ENCODE measurements at places on chromosomes 6 and 20.
A peak's percentile ranks its signal among the peaks of the same experiment; 100 is the strongest.

DNA sequence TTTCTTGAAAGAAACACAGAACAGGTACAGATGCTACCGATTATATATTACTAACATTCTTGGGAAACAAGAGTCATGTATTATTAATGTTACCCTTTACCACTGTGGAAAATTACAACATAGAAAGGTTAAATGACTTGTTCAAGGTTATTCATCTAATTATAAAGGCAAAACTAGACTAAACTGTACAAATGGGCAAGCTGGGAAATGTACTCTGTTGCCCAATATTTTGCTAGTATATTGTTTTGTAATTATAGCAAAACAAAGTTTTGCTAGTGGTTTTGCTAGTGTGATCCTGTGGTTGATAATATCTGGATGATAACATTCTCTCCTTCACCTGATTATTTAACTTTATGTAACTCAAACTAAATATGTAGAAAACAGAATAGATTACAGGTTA, 96.5 kb downstream of the TINAG start:
- DNase-seq = no peak

- DNase-seq = no peak
Observed at GRCh38 chr6:63188828-63189227, 22.4 kb upstream of the FKBP1C start.

GRCh38 chr20:44572551-44573500, 9.6 kb upstream of the PKIG start:
- no peak for DNase-seq

- DNase-seq = no peak
Observed at GRCh38 chr6:30360139-30360538, 15.2 kb downstream of the RPP21 start.

GRCh38 chr6:38320358-38320757, 319.4 kb downstream of the BTBD9 start:
- DNase-seq = no peak

GRCh38 chr20:4100679-4101078, 85.3 kb upstream of the RNF24 start:
- DNase-seq = no peak

- no peak for DNase-seq
Observed at GRCh38 chr20:17097603-17098002, 129.2 kb upstream of the PCSK2 start.

- no peak for DNase-seq
Observed at GRCh38 chr6:110284855-110285254, 73.3 kb downstream of the METTL24 start.

DNA sequence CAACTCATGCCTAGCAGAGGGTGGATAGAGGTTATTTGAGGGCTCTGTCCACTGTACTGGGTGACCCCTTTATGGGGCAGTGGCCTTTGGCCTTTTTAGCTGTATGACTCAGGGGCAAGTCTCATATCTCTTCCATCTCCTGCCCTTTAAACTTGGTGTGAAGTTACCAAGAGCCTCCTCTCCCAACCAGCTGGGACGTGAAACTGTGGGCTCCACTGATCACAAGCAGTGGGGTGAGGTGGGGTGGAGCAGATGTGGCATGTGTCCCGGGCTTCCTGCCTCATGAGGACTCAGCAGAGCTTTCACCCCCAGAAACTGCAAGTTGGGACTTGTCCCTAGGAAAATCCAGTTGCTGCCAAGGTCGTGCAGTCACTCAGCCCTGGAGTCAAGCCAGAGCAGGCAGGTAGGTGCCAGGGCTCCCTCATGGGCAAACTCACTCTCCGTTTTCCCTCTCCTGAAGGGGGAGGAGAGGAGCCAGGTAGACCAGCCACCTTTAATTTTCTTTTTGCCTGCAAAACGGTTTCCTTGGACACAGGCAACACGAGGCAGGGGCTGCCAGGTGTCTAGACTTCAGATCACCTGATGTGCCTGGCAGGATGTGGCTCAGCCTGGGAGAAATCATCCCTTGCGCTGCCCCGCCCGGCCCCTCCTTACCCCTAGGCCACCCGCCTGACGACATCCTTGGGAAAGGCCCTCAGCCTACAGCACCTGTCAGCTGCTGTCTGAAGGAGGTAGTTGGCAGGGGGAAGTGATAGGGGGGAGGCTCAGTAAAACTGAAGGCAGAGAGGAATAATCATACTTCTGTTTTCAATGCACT, 4.0 kb downstream of the CDKN1A start:
- DNase-seq = peak; percentile 87

DNA sequence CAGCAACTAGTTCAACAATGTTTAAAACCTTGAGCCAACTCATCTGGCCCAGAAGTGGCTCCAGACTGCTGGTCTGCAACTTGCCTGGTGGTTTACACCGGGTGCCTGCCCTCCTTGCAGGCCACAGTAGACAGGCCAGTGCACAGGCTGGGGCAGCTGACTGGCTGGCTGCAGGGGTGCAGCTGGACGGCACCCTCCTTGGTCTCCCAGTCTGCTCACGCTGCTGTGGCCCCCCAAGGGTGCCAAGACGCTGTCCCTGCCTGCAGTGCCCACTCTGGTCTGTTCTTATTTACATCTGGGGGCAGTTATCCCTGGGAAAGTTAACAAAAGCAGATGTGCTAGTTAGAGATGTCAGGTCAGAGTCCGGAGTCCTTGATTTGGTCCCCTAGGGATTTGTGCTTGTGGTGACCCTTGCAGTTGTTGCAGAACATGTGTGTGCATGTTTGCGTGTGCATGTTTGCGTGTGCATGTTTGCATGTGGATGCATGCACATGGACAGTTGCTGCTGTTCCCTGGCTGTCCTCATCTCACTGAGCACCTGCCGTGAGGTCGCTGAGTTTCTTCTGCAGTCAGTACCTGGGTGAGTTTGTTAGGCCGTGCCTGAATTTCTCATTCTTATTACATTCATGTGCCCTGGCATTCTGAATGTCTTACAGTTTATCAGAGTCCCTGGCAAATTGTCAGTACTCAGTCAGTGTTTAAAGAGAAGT, 48.2 kb upstream of the IRF4 start:
- DNase-seq = no peak

DNA sequence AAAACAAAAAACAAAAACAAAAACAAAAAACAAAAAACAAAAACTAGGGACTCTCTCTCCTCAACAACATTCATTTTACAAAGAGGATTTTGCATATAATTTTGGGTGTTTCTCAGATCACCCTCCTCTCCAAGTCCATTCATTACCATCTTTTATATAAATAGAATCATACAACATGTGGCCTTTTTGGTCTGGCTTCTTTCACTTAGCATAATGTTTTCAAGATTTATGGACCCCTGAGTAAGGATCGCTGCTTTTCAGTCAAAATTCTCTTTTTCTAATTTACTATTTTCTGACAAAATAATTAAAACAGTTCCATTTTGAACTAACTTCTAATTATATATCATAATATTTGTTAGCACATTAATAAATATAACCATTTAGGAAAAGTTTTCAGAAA, 94.8 kb downstream of the UBE3D start:
- no peak for DNase-seq

GRCh38 chr20:18090477-18090876, 32.8 kb upstream of the OVOL2 start:
- DNase-seq = no peak

- DNase-seq = no peak
Observed at GRCh38 chr20:41029150-41029901, 704 bp downstream of the TOP1 start.

DNA sequence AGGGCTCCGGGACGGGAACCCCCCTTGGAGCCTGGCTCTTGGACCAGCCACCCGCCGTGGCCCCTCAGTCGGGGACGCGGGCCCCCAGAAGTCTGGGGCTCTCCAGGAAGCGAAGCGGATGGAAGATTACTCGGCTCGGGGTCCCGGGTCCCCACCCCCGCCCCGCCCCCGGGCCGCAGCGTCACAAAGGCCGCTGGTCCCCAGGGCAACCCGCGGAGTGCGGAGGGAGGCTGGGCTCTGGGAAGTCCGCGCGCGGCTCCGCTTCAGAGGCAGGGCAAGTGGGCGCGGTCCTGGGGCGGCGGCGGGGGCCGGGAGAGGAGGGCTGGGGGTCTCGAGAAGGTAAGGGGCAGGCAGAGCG, at the start of gene FNDC11:
FNDC11 (plus strand) TSS at position 227 of the 358 bp plus-strand sequence. CDS start 1,505 bp downstream, outside the sequence.
- no peak for DNase-seq

GRCh38 chr20:53522026-53522425, 71.6 kb downstream of the ZNF217 start:
- no peak for DNase-seq

DNA sequence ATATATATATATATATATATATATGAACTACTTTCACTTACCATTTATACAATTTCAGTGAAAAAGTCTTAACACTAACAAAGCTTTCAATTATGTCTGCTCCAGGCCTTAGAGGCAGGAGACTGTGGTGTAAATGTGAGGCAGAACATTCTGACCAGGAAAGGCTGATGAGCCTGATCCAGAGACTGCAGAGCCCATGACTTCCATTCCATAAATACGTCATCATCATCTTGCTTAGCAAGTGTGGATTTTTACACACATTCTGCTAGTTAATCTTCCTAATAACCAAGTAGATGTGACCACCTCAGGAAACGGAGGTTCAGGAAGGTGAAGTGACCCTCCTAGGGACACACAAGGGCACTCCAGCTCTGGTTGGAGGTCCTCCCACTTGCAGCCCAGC, 14.9 kb downstream of the TRERF1 start:
- DNase-seq = no peak

GRCh38 chr6:6724539-6725467, 136.3 kb downstream of the LY86 start:
- DNase-seq = peak; percentile 37

DNA sequence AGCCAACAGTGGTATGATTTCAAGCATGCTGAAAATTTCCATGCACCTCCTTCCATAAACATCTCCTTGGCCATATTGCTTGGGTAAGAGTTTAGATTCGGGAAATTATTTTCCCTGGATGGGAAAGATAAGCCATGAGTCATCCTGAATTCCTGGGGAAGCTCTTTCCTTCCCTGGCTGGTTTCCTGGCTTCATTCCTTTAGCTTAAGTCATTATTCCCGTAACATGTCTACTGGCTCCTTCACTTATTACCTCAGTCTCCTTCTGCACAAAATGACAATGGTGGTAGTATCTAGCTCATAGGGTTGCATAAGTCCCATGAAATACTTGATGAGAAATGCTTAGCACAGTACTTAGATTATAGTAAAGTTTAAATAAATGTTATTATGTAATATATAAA, 27.6 kb downstream of the TINAG start:
- no peak for DNase-seq

DNA sequence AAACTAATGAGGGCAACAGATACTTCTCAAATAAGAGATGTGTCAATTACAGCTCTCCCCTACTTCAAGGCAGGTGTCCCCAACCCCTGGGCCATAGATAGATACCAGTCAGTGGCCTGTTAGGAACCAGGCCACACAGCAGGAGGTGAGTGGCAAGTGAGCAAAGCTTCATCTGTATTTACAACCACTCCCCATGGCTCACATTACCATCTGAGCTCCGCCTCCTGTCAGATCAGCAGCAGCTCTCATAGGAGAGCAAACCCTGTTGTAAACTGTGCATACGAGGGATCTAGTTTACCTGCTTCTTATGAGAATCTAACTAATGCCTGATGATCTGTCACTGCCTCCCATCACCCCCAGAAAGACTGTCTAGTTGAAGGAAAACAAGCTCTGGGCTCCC, 422.1 kb downstream of the GJA1 start:
- DNase-seq = no peak

DNA sequence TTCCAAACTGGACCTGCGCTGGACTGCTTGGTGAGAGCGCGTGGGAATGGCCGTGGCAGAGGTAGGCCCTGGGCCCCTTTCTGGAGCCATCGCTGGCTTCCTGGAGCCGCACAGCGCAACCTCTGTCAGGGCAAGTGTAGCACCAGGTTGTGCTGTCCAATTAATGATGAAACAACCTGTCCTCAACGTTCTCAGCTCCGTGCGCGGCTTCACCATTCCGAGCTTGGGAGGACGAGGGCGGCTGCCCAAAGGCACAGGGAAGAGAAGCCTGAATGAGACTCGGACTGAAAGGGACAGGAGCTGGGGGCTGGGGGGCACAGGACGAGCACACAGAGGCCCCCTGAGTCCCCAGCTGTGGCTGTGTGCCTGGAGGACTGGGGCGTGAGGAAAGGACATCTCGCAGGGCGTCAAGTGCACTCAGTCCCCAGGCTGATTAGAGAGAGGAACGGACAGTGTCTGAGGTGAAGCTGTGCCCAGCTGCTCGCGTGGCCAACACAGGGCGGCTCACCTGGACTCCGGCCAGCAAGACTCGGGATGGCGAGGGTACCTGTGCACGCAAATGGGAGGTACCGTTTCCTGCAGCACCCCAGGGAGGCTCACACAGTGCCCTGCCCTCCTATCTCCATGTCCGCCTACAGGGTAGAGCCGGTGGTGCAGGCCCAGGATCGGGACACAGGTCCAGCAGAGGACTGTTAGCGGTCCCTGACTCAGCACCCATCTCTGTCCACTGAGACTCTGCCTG, 403.3 kb downstream of the TAF4 start:
- DNase-seq = no peak

GRCh38 chr20:54479138-54479906, 3.9 kb downstream of the DOK5 start:
- no peak for DNase-seq

DNA sequence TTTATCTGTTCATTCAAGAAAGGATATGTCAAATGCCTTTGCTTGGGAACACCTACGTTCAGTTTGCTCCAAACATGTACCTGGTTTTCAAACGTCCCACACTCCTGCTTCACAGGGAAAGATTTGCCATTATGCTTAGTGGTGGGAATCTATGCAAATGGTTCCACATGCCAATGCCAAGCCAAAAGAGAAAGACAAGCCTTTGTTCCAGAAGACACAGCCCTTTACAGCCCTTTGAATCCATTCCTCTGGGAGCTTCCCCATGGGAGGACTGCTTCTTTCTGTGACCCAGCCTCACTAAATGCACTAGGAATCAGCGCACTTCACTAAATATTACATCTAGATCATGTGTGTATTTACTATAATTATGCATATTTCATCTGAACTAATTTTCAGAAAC, 619.5 kb downstream of the PRKN start:
- DNase-seq = no peak

GRCh38 chr20:64232794-64233193, 22.8 kb upstream of the PCMTD2 start:
- DNase-seq = no peak

GRCh38 chr6:30768634-30769087, 24.3 kb upstream of the IER3 start:
- DNase-seq = no peak

- no peak for DNase-seq
Observed at GRCh38 chr6:111080698-111081097, 6.6 kb upstream of the SLC16A10 start.

- no peak for DNase-seq
Observed at GRCh38 chr6:153150371-153150751, 19.3 kb upstream of the RGS17 start.

All from CD4-positive, alpha-beta memory T cell (primary cell).